ENCODE measurements at places on chromosomes 2 and 18.

GRCh38 chr2:57465967-57466366 is 580.6 kb upstream of the VRK2 start:
- DNase-seq = no peak

DNA sequence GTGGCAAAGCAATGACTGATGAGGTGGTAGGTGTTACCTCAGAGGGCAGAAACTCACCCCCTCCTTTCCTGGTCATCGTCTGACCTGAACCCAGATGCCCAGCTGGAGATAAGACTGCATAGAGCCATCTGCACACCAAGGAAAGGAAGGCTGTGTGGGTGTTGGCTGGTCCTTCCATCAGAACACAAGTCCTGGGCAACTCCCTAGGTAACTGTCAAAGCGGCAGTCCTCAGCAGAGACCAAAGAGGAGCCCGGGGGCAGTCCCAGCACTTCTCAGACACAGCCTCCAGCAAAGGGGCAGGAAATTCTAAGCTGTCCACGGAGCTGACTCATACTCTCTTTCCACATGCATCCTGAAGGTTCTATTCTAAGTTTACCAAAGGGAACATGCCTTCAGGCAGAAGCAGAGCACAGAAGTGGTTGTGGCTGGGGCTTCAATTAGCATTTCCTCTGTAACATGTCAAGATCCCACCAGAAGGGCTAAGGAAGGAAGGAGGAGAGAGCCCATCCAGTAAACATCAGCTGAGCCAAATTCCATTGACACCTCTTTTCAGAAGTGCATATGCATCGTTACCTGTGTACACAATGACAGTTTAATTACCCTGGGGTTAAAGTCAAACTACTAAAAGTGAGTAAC is 54.7 kb downstream of the SPRED2 start:
- no peak for DNase-seq

DNA sequence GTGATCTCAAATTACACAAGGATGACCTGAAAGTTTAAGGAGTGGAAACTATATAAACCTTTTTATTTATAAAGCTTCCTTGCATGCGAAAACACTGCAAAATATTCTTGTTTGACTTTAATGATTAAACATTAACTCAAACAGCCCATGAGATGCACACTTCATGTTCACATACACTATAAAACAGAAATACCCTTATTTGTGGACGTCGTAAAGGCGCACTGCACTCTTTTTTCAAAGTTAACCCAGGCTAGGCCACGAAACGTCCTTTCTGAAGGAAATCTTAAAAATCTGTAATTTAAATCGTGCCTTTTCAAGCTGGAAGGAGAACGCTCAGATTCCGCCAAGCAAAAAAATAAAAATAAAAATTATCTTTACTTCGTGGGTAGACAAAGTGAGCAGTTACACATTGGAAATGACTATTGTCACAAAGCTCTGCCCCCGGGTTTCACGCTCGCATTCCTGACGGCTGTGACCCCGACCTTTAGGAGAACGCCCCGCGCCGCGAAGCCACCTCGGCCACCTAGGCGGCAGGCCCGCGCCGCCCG is 728 bp downstream of the FAM168B start:
- no peak for DNase-seq

- no peak for DNase-seq
Observed at GRCh38 chr18:77052983-77053309, 79.6 kb downstream of the MBP start.

- no peak for DNase-seq
Observed at GRCh38 chr2:20468549-20469500, 22.0 kb downstream of the RHOB start.

- DNase-seq = no peak
Observed at GRCh38 chr18:37464257-37464656, 101.3 kb downstream of the CELF4 start.

DNA sequence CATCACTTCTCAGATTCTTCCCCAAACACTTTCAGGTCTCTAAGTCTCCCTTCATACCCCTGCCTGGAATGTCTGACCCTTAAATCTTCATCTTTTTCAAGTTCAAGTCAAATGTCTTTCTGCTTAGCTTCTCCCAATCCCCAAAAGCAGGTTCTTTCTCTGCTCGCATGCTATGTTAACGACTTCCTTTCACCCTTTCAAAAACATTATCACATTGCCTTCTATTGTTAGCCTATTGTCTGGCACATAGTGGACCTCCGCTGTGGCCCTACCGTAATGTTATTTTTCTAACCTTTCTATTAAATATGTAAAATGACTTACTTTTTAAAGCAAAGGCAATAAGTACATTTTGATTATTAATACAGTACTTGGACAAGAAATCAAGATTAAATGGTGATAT is 2.2 kb downstream of the CDKL4 start:
- no peak for DNase-seq

DNA sequence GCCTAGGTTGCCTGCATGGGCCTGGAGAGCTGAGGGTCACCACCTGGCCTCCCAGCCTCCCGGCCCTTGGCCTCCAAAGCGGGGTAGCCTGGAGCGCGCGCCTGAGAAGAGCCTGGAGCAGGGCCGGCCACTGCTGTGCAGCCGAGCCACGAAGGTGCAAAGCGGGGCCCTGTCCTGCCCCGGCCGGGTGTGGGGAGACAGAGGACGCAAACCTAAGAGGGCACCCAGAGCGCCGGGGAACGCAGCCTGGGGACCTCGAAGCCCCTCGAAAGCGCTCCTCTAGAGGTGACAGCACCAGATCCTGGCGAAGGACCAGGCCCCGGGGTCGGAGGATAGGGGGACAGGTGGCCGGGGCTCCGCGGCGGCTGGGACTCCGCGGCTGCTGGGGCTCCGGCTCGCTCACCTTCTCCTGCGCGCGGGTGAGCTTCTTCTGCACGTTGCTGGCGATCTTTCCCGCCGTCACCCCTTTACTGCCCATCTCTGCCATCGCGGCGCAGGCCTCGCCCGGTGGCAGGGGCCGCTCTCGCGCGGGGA is 430 bp downstream of the BIN1 start:
- no peak for DNase-seq

GRCh38 chr2:35963357-35963756 is 392.2 kb upstream of the CRIM1 start:
- no peak for DNase-seq

GRCh38 chr18:9000733-9001132 is 101.8 kb upstream of the NDUFV2 start:
- DNase-seq = no peak

- no peak for DNase-seq
Observed at GRCh38 chr2:109339519-109339966, 210.5 kb downstream of the SH3RF3 start.

- no peak for DNase-seq
Observed at GRCh38 chr2:23606968-23607367, 222.0 kb downstream of the KLHL29 start.

DNA sequence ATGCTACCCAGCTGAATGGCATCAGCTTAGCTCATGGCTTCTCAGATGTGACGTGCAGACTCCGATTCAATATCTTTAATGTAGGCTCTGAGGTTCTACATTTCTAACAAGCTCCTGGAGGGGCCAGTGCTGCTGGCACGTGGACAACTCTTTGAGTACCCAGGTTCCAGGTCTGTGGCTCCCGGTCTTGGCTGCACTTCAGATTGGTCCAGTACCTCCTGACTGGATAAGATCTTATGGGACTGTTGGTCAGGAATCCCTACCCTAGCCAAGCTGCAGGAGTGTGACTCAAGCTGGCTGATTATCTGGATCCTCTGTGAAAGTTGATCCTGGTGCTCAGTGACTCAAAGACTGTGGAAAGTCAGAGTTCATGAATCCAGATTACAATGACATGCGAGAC is 222.1 kb downstream of the ANKRD30B start:
- DNase-seq = no peak

GRCh38 chr2:239401881-239402233 is 1.0 kb upstream of the HDAC4 start:
- DNase-seq = peak; percentile 31

DNA sequence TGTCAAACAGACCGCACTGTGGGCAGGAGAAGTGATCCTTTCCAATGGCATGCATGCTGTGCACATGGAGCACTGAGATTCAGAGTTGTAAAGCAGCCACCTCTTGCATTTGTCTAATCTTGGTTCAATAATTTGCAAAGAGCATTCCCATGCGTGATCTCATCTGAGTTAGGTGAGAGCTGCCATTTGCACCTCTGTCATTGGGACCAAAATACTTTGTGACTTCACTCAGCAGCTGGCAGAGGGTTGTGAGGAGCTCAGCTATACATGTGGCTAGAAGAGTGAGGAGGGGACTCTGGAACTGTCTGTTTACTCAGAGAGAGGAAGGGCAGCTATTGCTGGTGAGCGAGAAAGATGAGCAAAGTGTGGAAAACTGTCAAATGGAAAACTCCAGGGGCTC is 265.1 kb upstream of the TNP1 start:
- DNase-seq = no peak

- no peak for DNase-seq
Observed at GRCh38 chr2:240933048-240933965, 27.2 kb downstream of the CROCC2 start.

DNA sequence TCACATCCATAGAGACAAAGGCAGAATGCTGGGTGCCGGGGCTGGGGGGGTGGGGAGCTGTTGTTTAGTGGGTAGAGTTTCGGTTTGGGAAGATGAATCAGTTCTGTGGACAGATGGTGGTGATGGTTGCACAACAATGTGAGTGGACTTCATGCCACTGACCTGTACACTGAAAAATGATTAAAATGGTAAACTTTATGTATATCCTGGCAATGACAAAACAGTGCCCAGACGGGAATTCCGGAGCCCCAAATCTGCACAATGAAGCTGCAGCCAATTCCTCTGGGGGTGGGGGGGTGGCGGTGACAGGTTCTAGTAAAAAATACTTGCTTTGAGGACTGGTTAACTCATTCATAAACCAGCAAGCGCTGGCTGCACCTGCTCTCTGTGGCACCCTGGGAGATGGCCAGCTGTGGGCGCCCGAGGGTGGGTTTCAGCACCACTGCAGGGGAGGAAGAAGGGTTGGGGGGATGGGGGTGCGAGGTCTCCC is 81.8 kb upstream of the HPCAL1 start:
- DNase-seq = no peak

DNA sequence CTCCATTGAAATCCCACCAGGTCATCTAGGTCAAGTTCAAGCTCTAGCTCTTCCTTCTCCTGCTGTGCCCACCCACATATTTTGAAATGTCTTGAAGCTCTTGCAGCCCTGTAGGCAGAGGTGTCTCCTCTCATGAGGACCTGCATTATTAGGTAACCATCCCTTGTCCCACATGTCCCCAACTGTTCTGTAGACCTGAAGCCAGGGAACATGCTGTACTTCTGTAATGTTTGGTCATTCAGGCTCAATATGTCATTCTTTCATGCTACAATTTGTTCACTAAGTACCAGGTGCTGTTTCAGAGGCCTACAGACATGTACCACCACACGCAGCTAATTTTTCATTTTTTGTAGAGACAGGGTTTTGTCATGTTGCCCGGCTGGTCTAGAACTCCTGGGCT is 22.2 kb downstream of the SLC3A1 start:
- no peak for DNase-seq

DNA sequence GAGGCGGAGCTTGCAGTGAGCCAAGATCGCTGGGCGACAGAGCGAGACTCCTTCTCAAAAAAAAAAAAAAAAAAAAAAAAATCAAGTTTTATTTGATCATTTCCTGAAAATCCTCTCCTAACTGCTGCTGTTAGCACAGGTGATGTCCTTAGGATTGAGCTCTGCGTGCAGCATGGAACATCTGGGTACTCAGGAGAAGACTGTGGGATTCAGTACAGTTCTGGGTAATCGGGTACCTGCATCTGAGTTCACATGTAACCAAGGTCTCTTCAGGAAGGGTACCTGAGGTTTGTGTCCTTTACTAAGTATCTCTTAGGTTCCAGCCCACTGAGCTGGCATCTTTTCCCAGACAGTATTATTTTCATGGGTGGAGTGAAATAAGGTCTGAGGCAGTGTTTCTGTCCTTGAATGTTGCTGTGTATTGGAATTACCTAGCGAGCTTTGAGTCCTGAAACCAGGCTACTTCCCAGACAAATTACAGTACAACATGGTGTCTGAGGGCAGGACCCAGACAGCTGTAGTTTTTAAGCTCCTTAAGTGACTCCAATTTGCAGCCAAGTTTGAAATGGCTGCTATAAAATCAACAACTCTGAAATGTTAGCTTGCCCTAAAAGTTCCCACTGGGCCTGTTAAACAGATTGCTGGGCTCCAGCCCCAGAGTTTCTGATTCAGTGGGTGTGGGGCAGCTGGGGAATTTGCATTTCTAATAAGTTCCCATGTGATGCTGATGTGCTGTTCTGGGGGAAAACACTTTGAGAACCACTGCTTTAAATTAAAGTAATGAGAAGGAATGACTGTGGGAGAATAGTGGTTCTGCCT is 120.5 kb downstream of the PMAIP1 start:
- no peak for DNase-seq

DNA sequence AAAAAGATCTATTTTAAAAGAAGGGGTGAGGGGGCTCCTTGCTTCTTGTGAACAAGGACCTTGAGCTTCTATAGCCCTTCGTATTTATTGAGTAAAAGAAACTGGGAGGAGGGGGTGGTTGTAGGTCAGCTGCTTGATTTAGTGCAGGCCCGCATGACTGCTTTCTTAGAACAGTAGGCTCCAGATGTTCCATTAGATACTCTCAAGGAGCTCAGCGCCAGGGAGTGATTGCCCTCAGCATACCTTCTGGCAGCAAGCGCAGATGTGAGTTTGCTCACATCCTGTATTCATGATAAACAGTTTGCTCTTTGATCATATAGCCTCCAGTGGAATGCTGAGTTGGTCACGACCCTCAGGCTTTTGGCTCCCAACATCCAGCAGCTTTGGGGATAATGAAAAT is 108.9 kb upstream of the XPO1 start:
- DNase-seq = no peak

DNA sequence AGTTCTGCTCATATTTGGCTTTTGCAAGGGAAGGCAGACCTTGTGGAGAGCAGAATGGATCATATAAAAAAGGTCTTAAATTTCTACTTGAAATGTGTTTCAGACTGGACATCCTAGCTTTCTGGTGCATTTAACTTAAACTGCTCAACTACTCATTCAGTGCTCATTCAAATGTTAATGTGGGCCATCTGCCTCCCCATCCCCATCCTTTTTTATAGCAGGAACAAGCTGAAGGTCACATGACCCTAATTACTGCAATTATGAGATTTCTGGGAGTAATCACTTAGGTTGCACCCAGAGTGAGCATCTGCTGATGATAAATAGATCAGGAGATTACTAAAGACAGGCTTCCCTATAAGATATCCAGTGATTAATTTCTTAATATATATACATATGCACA is 96.1 kb downstream of the MAP2 start:
- DNase-seq = no peak

DNA sequence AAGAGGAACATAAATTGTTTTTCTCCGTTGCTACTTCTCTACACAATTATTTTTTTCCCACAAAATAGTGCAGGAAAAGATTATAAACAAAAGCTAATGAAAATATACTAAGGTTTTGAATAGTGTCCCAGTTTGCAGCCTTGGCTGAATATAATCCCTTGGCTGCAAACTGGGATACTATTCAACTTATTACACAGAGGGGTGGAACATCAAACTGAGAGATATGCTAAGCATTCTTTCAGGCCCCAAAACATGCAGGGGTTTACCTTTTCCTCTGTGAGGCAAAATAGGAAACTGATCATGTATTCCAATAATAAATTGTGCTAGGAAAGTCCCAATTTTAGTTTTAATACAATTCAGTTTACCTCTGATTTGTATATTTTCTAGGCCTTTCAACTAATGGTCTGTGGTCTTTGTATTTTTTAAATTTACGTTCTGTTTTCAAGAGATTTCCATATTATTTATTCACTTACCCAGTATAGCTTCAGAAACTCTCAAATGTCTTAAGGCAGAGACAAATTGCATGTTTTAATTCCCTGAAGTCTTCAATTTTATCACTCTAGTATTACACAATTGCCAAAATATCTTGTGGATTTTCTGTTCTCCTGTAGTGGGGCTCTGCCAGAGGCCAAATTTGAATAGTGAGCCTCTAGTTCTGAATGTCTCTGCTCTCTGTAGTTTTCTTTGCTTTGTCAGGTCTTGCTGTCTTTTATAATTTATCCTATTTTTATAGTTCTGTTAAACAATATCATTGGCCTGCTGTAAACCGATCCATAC is 63.9 kb downstream of the PPP1R1C start:
- DNase-seq = no peak
